ENCODE measurements at places on chromosomes 12 and 14.

DNA sequence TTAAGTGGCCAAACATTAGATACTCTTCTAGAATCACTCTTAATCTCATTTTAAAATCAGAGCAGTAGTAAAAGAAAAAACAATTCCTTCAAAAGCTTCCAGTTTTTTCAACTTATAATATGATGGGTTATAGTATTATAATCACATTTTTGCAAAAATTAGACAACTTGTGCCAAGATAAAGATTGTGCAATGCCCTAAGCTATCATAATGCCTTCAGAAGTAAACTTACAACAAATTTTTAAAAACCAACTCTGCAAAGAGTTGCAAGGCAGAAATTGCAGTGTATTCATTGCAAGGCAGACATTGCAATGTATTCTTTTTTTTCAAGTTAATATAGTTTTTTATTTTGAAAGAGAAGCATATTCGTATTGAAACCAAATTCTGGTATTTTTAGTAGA is 47.2 kb upstream of the KITLG start:
- DNase-seq = no peak

- no peak for DNase-seq
Observed at GRCh38 chr12:131012279-131013069, 58.8 kb downstream of the ADGRD1 start.

DNA sequence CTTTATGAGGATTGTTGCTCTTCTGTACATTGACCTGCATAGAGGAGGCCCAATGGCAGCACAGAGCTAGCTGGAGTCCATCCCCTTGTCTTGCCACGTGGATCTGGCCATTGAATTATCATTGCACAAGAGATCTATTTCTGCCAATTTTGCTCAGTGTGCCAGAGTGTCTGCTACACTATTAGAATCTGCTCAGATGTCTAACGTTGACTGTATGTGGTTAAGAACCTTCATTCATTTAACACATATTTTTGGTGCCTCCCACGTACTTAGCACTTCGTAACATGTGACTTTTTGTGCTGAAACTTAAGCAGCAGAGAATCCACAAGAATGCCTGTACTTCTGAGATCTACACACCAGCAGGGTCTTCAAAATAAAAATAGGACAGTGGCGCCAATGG is 166.0 kb upstream of the VASH1 start:
- DNase-seq = no peak

DNA sequence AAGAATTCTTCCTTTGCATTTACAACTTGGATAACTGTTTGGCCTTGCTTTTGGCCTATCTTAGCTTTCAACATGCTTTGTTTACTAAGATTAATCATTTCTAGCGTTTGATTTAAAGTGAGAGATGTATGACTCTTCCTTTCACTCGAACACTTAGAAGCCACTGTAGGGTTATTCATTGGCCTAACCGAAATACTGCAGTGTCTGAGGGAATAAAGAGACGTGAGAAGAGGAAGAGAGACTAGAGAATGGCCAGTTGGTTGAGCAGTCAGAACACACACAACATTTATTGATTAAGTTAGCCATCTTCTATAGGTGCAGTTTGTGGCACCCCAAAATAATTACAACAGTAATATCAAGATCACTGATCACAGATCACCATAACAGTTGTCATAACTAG is 62.3 kb upstream of the CCDC175 start:
- DNase-seq = no peak

- no peak for DNase-seq
Observed at GRCh38 chr12:111174251-111174960, 194.5 kb downstream of the PHETA1 start.

DNA sequence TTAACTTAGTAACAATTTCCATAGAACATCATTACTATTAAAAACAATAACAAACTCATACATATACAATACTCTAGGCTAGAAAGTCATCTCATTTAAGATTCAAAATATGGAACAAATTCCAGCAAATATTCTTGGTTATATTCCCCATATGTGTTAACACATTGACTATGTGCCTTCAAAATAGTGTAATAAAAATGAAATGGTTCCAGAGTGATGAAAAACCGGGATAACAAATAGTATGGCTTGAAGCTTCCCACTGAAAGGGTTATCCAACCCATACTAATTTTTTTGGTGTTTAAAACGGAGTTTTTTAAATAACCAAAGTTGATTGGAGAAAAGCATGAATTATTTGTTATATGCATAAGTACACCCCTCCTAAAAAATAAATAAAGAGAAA is 5.3 kb downstream of the LRIG3 start:
- DNase-seq = no peak

DNA sequence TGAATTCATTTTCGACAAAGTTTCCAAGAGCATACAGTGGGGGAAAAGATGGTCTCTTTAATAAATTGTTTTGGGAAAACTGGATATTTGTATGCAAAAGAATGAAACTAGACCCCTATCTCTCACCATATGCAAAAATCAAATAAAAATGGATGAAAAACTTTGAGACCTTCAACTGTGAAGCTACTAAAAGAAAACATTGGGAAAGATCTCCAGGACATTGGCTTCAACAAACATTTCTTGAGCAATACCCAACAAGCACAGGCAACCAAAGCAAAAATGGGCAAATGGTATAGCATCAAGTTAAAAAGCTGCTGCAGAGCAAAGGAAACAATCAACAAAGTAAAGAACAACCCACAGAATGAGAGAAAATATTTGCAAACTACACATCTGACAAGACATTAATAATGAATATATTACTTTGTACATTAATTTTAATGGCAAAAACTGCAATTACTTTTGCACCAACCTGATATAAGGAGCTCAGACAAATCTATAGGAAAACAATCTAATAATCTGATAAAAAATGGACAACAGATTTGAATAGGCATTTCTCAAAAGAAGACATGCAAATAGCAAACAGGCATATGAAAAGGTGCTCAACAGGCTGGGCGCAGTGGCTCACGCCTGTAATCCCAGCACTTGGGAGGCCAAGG is 50.7 kb downstream of the NUBPL start:
- no peak for DNase-seq

DNA sequence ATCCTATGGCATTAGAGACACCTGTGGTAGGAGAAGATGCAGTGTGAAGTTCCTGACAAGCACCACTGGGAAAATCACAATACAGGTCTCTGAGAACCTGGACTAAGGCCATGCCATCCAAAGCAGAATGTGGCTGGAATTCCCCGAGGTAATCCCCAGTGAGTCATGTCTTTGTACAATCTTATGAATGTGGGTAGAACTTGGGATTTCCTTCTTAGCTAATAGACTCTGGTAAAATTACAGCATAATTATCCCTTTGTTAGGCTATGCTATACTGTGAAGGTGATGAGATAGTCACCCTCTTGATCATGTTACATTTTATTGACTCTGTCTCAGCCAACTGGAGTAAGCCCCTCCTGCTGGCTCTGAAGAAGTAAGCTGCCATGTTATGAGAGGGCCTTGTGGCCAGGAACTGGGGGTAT is 224.3 kb upstream of the DCN start:
- DNase-seq = no peak

GRCh38 chr12:125169870-125170269 is 104.6 kb downstream of the AACS start:
- DNase-seq = no peak

DNA sequence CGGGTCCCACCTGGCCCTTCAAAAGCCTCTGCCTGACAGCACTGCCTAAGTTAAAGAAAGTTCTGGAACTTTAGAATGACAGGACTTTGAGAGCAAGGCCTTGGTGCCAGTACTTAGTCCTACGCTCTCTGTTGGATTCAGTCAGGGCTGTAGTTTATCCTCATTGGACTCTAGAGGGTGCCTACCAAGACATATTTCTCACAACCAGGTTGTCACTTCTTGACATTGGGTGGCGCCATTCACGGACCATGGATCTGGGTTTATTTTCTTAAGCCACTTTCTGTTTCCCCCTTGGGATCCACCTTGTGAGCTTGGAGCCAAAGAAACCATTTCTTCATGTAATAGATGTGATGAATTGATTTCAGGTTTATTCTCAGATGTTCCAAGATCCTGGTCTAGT is 787.0 kb upstream of the TBX3 start:
- DNase-seq = no peak

DNA sequence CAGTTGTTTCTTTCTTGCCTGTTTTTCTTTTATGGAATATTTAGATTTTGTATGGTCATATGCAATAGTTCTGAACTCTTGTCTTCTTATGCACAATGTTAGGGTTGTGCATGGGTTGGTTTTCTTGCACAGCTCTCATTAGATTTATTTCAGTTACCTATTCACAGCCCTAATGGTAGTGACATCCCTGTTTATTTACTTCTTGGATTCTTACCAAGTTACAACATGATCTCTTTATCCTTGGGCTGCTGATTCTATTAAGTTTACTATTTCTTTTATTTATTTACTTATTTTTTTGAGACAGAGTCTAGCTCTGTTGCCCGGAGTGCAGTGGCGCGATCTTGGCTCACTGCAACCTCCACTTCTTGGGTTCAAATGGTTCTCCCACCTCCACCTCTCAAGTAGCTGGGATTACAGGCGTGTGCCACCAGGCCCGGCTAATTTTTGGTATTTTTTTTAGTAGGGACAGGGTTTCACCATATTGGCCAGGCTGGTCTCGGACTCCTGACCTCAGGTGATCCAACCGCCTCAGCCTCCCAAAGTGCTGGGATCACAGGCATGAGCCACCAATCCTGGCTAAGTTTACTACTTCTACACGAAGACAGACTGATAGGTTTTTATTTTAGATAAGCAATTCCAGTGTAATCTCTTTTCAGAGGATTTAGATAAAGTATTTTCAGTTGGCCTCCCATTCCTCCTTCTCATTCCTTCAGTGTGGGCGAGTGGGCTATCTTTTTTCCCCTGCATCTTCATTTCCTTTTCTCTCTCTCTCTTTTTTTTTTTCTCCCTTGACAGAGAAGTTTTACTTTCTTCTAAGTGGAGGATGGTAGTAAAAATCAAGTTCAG is 395.1 kb upstream of the RGS6 start:
- DNase-seq = no peak

GRCh38 chr12:4506430-4506829 is 32.3 kb upstream of the RAD51AP1 start:
- no peak for DNase-seq

DNA sequence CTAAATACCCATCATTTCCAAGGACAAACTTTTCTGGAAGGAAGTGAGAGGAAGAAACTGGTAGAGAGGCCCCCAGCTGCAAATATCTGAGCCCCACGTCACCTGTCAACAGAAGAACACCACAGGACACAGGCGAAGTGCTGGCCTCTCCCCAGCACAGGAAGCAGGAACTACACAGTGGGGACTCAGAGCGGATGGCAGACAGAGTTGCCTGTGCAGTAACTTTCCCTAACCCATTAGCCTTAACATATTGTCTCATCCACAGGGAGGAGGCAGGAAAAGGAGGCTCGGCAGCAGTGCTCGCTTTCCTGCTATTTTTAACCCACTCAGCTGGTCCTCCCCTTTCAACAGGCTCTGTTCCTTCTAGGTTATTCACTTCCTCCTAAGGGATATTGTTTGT is 111.5 kb upstream of the TMPO start:
- DNase-seq = no peak

GRCh38 chr12:42935756-42936155 is 346.2 kb upstream of the PRICKLE1 start:
- DNase-seq = no peak

GRCh38 chr14:50954811-50955372 is 10.6 kb upstream of the PYGL start:
- no peak for DNase-seq

DNA sequence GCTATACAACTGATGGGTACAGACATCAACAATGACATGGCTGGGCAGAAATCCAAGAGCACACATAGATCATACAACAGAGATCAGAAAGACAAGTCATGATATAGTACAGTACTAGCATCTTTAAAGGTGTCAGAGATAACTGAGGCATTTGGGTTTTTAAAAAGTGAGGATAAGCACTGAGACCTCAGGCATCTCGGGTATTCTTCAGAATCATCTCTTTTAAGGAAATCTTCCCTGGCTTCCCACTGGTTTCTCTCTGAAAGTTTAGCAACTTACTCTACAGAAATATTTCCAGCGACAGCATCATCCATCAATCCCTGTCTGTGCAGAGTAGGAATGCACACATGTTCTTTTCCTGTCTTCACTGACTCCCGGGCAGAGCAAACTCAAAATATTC is 93.2 kb upstream of the PARP11 start:
- no peak for DNase-seq

DNA sequence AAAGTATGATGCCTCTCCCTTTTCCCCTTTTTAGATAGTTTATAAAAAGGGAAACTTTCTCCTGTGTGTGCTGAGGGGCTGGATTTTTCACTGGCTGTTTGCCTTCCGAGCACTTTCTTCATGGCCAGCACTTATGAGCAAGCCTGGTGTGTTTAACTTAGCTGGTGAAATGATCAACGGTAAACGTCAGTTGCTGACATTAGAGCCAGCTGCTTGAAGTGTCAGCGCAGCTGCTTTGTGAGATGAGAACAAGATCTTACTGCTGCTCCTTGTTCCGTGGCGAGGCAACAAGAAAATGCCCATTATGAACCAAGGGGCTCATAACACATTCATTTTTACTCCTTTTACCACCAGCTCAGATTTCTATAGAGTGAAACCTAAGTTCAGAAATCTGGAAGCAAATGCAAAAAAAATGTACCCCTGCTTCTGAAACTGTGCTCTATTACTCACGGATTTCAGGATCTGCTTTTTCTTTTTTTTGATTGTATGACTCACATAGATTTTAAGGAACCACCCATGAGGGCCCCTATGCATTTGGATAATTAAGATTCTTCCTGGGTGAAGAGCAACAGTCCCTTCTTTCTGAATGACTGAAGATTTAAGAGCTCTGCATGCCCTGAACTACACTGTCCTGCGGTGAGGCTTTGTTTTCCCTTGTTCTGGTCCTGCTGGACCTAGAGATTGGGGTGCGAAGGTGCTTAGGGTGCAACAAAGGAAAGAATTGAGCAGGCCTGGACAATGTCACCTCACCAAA is 74.3 kb upstream of the CPM start:
- no peak for DNase-seq

- no peak for DNase-seq
Observed at GRCh38 chr12:67243260-67243659, 25.9 kb upstream of the CAND1 start.

DNA sequence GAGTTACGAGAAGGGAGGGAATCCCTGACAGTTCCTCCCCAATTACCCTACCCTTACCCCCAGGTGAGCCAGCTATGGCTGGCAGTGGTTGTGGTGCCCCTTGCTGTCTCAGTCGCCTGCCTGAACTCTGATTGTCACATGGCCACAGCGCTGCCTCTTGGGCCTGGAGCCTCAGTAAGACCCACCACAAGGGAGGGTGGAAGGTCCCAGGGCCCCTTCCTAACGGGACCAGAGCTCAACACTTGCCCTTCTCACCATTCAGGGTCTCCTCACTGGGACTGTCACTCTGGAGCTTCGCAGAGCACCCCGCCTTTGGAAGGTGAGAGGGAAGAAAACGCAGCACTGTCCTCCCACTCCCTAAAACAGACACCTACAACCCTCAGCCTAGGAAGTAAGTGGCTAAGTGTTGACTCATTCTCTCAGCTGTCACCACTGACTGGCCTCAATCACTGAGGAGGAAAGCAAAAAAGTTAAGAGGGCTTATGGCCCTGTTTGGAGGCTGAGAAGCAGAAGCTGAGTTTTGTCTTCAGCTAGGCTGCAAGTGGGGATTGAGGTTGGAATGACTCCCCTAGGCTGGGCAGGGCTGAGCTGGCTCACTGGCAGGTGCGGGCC is 1.0 kb downstream of the TMEM253 start:
- no peak for DNase-seq

GRCh38 chr12:96356831-96357230 is 43.4 kb downstream of the CDK17 start:
- DNase-seq = no peak

GRCh38 chr12:125685915-125686314 is 620.7 kb downstream of the AACS start:
- DNase-seq = no peak
